Activated T-cell treated with anti-CD3 and anti-CD28 coated beads for 1 hour (primary cell): ENCODE measurements at places on chromosomes 11 and 22.

DNA sequence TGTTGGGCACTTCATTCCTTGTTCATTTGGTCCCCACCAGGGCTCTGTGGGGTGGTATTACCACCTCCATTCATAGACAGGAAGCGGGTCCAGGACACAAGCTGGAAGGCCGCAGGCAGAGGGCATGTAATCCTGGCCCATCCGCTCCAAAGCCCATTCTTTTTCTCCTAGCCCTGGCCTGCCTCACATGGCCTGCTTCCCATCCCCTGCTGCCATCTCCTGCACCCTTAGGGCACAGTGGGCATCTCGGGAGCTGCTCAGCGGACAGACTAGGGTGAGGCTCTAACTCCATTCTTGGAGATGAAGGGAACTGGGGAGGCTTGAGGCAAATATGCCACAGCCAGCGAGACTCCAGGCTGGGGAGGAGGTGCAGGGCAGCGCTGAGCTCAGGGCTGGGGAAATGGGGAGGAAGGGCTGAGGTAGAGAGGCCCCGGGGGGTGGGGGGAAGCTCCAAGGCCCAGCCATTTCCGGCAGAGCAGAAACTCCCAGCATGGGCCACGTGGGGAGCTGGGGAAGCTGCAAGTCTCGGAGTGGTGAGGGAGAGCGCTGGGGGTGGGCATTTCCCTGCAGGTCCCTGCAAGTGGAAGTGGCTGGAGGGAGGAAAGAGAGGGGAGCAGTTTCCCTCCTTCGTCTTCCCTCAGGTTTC is 14.3 kb upstream of the BCL9L start:
- DNase-seq: no peak

DNA sequence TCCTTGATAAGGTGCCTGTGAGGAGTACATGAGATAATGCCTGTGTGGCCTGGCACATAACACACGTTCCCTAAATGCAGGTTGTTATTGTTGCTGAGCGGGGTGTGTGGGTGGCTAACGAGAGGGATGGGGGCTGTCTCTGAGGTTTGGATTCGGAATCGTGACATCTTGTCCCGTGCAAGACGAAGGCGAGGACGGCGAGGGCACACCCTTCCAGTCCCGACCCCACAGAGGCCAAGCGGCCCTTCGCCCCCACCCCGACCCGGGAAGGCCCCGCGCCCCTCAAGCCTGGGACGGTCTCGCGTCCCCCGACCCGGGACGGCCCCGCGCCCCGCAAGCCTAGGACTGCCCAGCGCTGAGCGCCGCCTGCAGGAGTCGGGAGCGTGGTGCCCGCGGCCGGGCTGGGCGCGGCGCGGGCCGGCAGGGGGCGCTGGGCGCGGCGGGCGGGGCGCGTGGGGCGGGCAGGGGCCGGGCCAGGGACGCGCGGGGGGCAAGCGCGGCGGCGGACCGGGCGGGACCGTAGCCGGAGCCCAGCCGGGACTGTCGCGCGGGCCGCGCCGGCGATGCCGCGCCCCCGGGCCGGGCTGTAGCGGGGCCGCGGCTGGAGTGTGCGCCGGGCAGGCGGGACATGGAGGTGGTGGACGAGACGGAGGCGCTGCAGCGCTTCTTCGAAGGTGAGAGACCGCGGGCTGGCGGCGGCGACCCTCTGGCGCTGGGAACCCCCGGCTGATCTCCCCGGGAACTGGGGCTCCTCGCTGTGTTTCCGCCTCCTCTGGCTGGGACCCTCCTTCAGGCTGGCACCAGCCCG is at the start of gene MYRF:
Gene MYRF (plus strand): TSS at position 520 of the 808 bp plus-strand sequence. CDS start 109 bp downstream, at position 629.
- peak; percentile 42 for DNase-seq

DNA sequence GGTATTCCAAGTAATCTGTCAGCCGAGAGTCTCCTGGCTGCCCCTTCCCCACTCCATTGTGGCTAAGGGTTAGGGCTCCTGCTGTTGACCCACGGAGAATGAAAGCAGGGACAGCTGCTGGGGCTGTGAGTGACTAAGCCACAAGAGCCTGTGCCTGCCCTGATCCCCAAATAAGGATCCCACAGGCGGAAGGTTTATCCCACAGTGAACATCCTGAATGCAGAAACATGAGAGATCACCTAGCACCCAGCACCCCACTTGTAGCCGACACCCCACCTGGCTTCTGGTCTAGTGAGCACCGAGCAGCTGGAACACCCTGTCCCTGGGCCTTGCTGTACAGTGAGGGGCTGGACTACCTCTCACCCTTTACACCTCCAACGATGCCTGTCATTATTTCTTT is 117.7 kb upstream of the LMO1 start:
- DNase-seq: no peak

DNA sequence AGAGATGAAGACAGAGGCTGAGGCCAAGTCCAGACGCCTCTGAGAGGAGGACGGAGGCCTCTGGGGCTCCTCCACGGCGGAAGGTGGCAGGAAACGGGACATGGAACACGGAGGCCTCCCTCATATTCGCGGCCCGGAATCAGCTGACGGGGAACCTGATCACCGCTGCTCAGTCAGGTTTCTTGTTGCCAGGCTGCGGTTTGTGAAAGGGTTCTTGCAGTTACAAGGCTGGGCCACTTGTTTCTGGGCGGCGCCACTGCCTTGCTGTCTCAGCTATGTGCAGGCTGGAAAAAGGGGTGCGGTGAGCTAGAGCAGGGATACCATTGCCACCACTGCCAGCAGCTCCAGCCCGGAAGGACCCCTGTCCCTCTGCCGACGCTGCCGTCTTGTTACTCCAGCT is 10.0 kb upstream of the MMP1 start:
- no peak for DNase-seq

GRCh38 chr11:9797300-9797699 is 133.4 kb downstream of the SWAP70 start:
- DNase-seq: no peak

DNA sequence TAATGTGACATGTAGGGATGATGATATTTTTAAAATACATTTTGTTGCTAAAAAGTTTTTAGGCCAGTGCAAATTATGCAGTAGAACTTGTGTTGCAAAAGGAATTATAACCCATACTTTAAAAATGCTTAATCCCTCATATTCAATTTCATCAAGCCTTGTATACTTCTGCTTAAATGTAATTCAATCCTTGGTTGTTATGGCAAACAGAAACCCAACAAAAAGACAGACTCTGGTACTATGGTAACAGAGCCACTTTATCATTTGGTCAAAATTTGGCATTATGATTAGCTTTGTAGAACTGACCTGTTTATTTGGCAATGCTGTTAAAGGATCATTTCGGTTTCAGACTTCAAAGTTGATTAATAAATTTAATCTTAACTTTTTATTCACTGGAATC is 284.8 kb downstream of the TMEM135 start:
- DNase-seq: no peak

DNA sequence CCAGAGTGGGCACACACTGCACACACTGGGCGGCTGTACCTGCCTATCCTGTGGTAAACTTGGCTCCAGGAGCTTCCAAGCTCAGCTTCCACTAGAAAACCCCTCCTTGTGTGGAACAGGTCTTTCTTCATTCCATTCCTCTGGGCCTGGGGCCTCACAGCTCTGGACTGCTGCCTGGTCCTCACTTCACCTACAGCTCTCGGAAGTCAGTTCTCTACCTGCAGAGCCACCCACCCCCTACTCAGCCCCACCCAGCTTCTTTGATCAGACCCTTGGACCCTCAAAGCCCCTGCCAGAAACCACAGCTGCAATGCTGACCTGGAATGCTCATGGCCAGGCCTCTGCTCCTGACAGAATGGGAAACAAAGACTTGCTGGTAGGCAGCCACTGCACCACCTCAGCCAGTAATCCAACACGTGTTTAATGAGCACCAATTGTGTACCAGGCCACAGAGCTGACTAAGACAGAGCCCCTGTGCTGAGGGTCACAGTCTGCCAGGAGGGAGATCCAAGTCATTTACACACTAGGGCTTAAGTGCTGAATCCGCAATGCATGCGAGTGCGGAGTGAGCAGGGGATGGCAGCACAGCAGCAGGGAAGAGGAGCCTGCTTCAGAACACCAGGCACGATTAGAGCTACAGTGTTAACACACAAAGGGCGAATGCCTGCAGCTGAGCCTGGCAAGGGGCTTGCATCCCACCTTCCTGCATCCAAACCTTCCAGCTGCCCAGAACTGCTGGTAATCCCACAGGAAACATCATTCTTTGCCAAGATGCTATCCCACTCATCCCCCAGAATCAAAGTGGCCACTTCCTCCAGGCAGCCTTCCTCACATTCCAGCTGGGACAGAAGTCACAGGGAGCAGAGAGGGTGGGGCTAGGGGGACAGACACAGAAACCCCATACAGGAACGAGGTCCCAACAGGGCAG is 4.6 kb downstream of the GNB1L start:
- DNase-seq: no peak

- no peak for DNase-seq
These were observed 120.3 kb upstream of the B3GAT1 start for GRCh38 chr11:134532131-134532920.

GRCh38 chr22:47395481-47395880 is 633.0 kb downstream of the TBC1D22A start:
- DNase-seq: no peak

DNA sequence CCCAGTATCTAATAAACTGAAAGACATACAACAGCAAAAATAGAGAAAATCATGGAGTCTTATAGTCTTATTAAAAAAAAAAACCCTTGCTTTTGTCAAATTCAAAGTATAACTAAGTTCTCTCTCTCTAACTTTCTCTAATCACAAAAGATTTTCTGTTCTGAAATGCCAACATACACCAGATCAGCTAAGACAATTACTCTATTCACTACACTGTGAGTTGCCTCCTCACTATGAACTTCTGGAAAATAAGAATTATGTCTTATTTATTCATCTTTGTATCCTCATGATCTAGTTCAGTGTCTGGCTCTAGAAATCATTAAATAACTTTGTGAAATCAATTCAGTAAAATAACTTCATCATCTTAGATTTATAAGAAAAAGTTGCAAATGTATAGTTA is 12.7 kb downstream of the FAM76B start:
- no peak for DNase-seq

GRCh38 chr11:132256528-132257279 is 886.3 kb downstream of the NTM start:
- DNase-seq: no peak

DNA sequence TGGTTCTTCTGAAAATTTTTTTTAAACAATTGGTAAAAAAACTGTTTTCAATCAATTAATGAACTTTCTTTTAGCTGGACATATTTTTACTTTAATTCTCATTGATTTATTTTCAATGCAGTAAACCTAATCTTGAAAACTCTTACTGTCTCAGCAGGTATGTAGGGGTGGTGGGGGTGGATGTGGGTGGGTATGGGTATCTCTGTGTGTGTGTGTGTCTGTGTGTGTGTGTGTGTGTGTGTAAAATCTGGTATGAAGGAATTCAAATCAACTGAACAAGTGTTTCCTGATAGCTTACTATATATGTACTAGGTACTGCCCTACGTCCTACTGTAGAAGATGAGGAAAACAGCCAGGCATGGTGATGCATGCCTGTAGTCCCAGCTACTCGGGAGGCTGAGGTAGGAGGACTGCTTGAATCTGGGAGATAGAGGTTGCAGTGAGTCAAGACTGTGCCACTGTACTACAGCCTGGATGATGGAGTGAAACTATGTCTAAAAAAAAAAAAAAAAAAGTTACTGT is 75.5 kb downstream of the MRTFA start:
- no peak for DNase-seq

GRCh38 chr11:94400050-94400449 is 1.2 kb downstream of the GPR83 start:
- DNase-seq: no peak

DNA sequence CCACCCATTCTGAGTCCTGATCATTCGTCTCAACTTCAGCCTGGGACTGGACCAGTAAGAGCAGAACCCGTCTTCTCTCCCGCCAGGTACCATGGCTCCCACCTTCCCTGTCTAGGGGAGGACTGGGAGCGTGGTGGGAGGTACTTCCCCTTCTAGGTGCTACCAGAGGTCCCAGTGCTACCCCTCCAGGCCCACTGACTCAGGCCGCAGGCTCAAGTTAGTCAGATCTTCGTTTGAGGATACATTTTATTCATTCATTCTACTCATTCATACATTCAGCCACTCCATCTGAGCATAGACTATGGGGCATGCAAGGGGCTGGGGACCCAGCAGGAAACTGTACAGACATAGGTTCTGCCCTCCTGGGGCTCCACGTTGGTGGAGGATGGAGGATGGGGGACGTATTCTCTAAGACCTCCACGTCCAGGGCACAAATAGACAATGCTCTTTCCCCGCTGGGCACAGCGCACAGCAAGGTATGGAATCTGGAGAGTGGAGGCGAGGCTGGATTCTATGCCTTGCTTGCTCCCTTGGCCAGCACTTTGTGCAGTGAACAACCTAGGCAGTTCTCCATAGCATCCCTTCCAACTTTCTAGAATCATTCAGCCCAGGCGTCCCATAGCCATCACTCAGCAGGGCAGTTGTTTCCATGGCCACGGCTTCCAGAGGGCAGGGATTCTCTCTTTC is 1.0 kb upstream of the RAB3IL1 start:
- no peak for DNase-seq

- DNase-seq: no peak
These were observed 35.2 kb upstream of the TRIM29 start for GRCh38 chr11:120173019-120173705.

- no peak for DNase-seq
These were observed 4.9 kb downstream of the PNPLA3 start for GRCh38 chr22:43928468-43928867.

GRCh38 chr11:128608746-128609407 is 21.5 kb upstream of the ETS1 start:
- DNase-seq: no peak

GRCh38 chr11:60498399-60498798 is 5.8 kb downstream of the MS4A12 start:
- DNase-seq: no peak
